ENCODE measurements at places on chromosomes 5 and 9.
A peak's percentile ranks its signal among the peaks of the same experiment; 100 is the strongest.

GRCh38 chr5:107671742-107672210, 1.0 kb upstream of the EFNA5 start:
- peak; percentile 63 for DNase-seq

GRCh38 chr5:30267026-30267425, 926.5 kb upstream of the CDH6 start:
- DNase-seq, result no peak

DNA sequence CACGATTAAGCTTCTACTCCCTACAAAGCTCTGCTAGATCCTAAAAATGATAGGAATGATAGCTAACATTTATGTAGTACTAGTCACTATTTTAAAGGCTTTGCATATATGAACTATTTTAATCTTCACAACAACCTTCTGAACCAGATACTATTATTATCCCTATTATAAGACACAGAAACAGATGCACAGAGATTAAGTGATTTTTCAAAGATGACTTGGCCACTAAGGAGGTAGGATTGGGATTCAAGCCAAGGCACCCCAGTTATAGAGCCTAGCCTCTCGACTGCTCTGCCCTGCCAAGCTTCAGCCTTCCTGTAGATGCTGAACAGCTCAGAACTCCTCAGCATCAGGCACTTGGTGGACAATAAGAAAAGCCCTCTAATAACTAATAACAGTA, 200.9 kb upstream of the PTGER4 start:
- DNase-seq, result no peak

DNA sequence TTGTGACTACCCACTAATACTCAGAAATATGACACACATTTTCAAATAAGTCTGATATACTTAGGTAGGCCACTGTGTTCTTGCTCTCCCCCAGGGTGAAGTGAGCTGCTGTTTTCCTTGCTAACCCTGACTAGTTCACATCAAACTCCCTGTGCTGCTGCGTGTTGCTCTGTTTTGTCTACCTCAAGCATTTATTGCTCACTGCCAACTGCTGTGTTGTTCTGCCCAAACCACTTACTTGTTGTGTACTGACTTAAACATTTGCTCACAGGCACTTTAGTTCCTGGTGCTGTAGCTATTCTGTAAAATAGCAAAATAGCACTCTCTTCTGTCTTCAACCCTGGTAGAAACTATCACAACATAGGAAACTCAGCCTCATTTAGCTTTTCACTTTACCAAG, 255.7 kb downstream of the HCN1 start:
- no peak for DNase-seq

DNA sequence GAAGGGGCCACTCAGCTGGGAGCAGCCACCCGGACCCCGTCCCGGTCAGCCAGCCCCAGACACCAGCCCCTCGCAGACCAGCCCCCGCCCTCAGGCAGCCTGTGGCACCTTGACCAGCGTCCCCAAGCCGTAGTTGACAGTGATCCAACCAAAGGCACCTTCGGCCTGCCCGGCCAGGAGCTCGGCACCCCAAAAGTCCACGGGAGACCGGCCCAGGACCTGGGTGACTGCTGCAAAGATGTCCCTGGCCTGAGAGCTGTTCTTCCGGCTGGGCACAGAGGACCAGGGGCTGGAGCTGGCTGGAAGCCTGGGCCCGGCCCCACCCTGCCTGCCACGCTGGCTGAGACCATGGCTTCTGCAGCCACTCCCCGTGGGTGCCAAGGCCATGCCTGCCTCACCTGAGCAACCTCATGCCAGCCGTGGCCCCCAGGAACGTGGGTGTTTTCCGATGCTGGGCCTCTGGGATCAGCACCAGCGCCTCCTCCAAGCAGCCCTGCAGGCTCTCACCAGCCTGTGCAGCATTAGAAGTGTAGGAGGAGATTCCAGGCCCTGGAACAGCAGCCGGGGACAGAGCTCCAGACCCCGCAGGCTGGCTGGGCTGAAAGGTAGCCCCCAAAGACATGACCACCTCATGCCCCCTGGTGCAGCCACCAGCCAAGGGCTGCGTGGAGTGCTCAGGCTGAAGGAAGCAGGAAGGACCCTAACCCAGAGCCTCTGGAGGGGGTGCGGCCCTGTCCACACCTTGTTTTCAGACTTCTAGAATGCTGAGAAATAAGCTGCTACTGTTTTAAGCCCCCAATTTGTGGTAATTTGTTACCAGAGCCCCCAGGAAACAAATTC, 4.2 kb downstream of the ENTPD8 start:
- peak; percentile 48 for DNase-seq

DNA sequence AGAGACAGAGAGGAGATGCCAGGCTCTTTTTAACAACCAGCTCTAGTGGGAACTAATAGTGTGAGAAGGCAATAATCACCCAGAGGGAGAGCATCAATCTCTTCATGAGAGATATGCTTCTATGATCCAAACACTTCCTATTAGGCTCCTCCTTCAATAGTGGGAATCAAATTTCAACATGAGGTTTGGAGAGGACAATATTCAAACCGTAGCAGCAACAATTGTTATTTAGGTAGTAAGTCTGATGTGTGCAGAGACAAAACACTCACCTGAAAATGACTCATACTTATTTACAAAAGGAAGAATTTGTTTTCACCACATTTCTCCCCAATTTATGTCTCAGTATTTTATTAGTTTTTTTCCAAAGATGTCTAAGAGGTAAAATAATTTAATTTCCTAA, 144.3 kb downstream of the ST8SIA4 start:
- no peak for DNase-seq

DNA sequence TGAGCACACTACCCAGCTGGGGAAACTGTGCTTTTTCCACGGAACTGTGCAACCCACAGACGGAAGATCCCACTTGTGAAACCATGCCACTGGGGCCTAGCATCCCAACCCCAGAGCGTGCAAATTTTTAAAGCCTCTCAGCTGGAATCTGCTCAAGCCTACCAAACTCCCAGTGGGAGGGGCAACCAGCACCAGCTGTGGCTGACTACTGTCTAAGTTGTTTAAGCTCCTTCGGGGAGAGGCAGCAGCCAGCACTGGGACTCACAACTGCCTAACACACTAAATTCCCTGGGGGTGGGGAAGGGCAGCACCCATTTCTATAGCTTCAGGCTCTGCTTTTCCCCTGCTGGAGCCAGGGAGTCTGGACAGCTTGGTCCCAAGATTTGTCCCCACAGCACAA, 287.6 kb upstream of the MSX2 start:
- no peak for DNase-seq

GRCh38 chr5:132474881-132475496, 15.6 kb downstream of the IRF1 start:
- no peak for DNase-seq

DNA sequence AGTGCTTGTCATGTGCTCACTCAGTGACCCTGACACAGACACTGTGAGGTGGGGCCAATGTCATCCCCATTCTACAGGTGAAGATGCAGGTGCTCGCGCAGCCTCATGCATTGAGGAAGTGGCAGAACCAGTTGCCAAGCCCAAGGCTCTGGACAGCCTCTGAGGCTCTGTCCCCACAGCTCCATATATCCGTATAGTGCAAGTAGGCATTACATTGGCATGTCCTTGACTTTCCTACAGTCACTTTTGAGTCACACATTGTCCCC, 58.8 kb upstream of the ANGPTL2 start:
- no peak for DNase-seq

DNA sequence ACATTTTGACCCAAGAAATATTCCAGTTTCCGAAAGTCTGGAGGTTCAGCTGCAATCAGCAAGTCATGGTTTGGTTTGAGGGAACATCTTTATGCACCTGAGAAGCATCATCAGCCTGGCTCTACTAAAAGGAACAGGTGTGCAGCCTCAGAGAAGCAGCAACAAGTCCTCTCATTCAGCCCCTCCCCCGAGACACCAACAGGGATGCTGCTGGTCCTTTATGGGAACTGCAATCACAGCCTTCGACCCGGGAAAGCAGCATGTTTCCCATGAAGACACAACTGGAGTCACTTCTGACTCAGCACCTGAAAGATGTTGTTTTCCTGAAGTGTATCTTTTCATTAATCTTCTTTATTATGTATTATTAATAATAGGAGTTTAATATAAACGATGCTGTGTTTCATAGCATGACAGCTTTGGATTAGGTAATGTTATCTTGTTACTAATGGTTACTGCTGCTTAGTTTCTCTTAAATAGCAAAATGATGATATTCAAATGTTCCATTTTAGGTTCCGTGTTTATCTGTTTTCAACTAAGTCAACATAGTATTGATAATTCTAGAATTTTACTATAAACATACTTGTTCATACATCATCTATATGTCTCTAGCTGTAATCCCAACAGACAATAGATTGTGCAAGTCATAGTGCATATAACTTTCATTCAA, 15.6 kb upstream of the NREP start:
- no peak for DNase-seq

DNA sequence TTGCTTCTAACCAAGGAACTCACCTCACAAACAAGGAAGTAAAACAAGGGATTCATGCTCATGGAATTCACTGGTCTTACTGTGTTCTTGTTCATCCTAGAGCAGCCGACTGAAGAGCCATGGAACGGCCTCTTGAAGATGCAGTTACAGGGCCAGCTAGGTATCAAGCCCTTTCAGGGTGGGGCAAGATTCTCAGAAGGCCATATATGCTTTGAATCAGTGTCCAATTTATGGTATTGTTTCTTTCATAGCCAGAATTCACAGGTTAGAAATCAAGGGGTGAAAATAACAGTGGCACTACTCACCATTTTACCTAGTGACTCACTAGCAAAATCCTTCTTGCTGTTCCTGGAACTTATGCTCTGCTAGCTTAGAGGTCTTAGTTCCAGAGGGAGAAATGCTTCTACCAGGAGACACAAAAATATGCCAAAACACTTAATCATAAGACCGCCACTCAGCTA, 159.5 kb upstream of the CDH10 start:
- DNase-seq, result no peak

DNA sequence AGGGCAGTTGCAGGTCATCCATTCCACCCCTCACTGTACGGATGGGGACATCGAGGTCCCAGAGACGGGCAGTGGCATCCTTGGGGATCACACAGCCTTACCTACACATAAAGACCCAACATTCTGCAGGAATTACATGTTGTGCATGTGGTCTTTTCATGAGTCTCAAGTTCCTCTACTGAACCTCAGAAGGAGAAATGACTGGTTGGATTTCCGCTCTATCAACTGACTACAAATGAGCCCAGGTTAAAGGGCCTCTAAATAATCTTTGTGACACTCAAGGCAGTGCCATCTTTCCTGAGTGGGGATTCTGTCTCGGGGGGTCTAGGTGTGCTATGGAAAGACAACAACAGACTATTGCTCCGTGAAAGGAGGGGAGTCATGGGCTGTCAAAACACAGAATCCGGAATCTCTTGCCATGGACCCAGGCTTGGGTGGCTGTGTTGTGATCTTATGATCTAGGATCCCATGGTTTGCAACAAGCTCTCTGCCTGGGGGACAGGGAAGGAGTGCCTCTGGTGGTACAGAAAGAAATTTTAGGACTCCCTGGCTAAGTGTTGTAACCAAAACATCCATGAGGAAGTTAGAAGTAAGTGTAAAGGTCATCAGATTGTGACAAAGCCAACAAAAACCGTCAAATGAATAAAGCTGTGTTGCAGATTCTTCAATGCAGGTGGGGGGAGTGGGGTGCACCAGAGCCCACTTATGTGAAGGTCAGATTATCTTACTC, 1.9 kb upstream of the SLC31A2 start:
- DNase-seq, result no peak

DNA sequence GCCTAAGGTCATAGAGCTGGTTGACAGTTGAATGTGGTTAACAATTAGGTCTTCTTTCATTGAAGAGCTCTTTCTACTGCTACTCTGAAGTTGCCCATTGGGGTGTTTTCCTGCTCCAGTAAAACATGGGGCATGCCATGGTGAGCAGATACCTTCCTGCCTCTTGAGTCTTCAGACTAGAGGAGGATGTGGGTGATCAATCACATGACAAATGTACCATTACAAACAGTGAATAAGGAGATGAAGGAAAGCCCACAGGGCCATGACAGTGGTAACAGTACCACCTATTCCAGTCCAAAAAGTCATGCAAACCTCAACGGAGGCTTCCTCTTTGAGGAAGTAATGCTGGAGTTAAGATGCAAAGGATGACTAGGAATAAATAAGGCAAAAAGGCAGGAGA, 73.5 kb downstream of the CYFIP2 start:
- no peak for DNase-seq

- no peak for DNase-seq
Observed at GRCh38 chr5:38660194-38660668, 103.8 kb upstream of the LIFR start.

DNA sequence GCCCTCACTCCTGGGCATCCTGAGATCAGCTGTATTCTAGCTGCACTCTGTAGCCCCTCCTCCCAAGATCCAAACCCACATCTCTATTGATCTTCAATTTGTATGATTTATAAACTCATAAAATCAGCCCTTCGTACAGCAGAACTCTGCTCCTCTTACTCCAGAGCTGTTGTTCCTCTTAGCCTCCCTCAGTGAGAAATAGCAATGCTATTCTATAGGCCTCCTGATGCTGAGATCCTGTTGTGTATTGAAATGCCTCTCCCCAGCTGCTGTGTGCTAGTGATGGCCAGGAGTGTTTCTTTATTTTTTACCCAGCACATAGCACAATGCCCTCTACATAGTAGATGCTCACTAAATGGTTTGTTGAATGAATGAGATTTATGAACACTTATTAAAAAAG, 320.5 kb upstream of the ADCY2 start:
- no peak for DNase-seq

GRCh38 chr5:165622864-165623536, 2117.6 kb downstream of the MAT2B start:
- DNase-seq, result no peak

GRCh38 chr5:93384995-93385394, 196.0 kb downstream of the NR2F1-AS1 start:
- DNase-seq, result no peak

DNA sequence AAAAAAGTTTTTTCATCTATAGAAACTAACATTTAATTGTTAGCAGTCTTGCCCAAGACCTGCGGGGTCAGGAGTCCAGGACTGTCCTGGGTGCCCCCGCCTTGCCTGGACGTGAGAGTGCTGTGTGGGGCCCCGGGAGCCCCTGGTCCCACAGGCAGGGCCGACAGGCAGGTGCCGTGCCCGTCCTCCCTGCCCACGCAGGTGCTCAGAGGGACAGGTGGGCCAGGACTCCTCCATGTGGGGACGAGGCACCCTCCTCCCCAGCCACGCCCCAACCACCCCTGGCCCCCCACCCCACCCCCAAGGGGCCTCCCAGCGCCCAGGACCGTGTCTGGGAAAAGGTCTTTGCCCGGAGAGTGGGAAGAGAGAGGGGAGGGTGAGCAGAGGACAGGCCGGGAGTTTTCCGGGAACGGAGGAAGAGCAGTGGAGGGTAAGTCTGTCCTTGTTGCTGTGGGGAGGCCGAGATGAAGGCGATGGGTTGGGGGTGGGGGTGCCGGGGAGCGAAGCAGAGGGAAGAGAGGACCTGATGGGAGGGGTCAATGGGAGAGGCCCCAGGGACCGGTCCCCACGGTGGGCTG, 2.7 kb upstream of the LCN12 start:
- DNase-seq, result no peak

DNA sequence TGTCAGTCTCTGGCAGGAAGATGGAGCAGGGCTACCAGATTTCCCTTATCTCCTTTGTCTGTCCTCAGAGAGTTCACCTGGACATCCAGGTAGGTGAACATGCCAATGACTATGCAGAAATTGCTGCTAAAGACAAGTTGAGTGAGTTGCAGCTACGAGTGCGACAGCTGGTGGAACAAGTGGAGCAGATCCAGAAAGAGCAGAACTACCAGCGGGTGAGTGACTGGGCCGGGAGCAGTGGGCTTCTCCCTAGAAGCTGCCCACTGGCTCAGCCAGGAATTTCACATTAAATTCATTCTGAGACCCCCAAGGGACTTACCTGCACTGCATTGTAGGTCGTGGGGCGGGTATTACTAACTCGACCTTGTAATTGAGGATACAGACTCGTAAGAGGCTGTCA, 2.1 kb downstream of the TMED9 start:
- DNase-seq, result no peak

GRCh38 chr5:35356725-35357124, 126.4 kb upstream of the PRLR start:
- no peak for DNase-seq
